ENCODE measurements at places on chromosomes 4 and X.

DNA sequence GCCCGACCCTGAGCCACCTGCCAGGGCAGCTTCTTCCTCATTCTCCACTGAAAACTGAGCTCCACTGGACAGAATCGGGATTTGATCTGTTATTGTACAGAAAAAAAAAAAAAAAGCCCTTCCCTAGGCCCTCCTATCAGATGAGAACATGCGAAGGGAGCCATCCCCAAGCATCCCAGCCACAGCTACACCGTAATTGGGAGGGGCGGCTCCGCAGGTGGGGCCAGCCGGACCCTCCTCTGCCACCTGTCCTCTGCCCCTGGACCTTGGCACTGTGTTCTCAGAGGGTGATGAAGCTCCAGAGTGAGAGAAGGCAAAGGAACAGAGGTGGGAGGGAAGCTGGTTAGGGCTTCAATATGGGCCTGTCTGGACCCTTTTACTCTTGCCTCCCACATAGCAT, 240.0 kb upstream of the PSAPL1 start:
- H3K27me3 ChIP-seq: no peaks in the 10 kb centered on the region
- no peaks in the 10 kb centered on the region for H3K4me1 ChIP-seq
- H3K36me3 ChIP-seq: no peaks in the 10 kb centered on the region

GRCh38 chr4:17941731-17942130, 79.8 kb downstream of the LCORL start:
- H3K27ac ChIP-seq: no peak overlapping the region
- peaks cover 4% of the 10 kb centered on the region for H3K4me1 ChIP-seq
- no peaks in the 10 kb centered on the region for H3K36me3 ChIP-seq

GRCh38 chrX:40145923-40146261, 48.1 kb upstream of the BCOR start:
- H3K36me3 ChIP-seq: no peaks in the 10 kb centered on the region
- peak overlapping the region; percentile 3 for H3K27ac ChIP-seq
- no peaks in the 10 kb centered on the region for H3K27me3 ChIP-seq
- no peak for DNase-seq
- peak overlapping the region; percentile 61 for H3K4me3 ChIP-seq
- peaks cover 37% of the 10 kb centered on the region for H3K4me1 ChIP-seq

GRCh38 chrX:83326539-83326938, 181.6 kb upstream of the POU3F4 start:
- no peaks in the 10 kb centered on the region for H3K36me3 ChIP-seq
- H3K27ac ChIP-seq: no peak overlapping the region
- no peaks in the 10 kb centered on the region for H3K27me3 ChIP-seq

GRCh38 chr4:10716163-10716562, 31.6 kb upstream of the CLNK start:
- H3K4me1 ChIP-seq: no peaks in the 10 kb centered on the region
- no peak overlapping the region for H3K27ac ChIP-seq
- H3K27me3 ChIP-seq: no peaks in the 10 kb centered on the region

- H3K27ac ChIP-seq: no peak overlapping the region
- DNase-seq: no peak
- no peak overlapping the region for H3K4me3 ChIP-seq
- H3K36me3 ChIP-seq: no peaks in the 10 kb centered on the region
These were observed 103.1 kb upstream of the PPP2R3B start for GRCh38 chrX:489820-490219.

GRCh38 chr4:88320780-88321373, 36.5 kb upstream of the PPM1K start:
- no peaks in the 10 kb centered on the region for H3K36me3 ChIP-seq
- H3K27me3 ChIP-seq: no peaks in the 10 kb centered on the region
- H3K27ac ChIP-seq: peak overlapping the region; percentile 51
- DNase-seq: no peak
- H3K4me1 ChIP-seq: peaks cover 6% of the 10 kb centered on the region

DNA sequence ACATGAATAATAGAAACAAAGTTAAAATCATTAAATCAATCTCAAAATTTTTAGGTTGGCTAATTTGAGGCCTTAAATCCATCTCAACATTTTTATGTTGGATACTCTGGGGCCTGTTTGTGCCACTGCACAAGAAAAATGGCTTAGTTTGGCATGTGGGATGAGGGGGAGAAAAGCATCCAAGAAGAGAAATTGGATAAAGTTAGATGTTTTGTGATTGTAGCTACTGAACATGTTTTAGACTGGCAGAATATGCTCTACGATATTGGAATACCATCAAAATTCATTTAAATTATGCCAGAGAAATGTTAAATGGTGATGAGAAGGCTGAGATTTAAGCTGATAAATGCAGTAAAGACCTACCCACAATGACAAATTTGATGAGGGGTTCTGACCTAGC, 376.9 kb downstream of the CXXC4 start:
- H3K36me3 ChIP-seq: no peaks in the 10 kb centered on the region
- H3K4me1 ChIP-seq: no peaks in the 10 kb centered on the region
- no peak overlapping the region for H3K4me3 ChIP-seq
- H3K27ac ChIP-seq: no peak overlapping the region
- H3K27me3 ChIP-seq: no peaks in the 10 kb centered on the region

DNA sequence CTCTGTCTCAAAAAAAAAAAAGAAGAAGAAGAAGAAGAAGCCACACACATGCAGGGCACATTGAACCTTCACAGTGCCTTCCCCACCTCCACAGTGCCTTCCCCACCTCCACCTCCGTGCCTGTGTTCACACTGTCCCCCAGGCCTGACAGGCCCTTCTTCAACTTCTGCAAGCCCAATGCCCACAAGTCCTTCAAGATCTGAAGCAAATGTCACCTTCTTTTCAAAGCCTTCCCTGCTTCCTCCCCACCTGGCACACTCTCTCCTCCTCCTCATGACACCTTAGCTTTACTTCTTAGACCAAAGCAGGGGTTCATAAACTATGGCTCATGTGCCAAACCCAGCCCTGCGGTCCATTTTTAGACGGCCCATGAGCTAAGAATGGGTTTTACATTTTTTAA, 19.9 kb downstream of the ELF4 start:
- no peaks in the 10 kb centered on the region for H3K36me3 ChIP-seq
- peaks cover 29% of the 10 kb centered on the region for H3K4me1 ChIP-seq
- H3K27me3 ChIP-seq: no peaks in the 10 kb centered on the region
- no peak for DNase-seq
- H3K27ac ChIP-seq: no peak overlapping the region
- no peak overlapping the region for H3K4me3 ChIP-seq

GRCh38 chr4:66750273-66750672, 795.0 kb downstream of the CENPC start:
- H3K27ac ChIP-seq: no peak overlapping the region
- H3K36me3 ChIP-seq: no peaks in the 10 kb centered on the region
- H3K27me3 ChIP-seq: no peaks in the 10 kb centered on the region
- H3K4me3 ChIP-seq: no peak overlapping the region

DNA sequence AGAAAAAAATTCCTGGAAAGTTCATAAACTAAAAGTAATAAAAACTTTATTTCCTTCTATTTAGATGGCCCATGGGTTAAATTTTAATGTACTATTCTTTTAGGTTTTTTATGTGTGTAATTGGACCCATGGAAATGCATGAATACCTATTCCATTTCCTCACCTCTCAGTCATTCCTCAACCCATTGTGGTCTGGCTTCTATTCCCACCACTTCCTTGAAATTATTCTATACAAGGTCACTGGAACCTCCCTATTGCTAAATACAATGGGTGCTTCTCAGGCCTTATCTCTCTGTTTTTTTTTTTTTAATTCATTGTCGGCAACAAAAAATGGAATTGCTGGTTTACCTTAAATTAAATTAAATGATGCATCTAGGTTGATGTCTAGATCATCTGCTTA, 17.2 kb downstream of the SLC39A8 start:
- H3K27me3 ChIP-seq: no peaks in the 10 kb centered on the region
- H3K36me3 ChIP-seq: no peaks in the 10 kb centered on the region
- H3K4me1 ChIP-seq: no peaks in the 10 kb centered on the region
- no peak for DNase-seq
- H3K27ac ChIP-seq: no peak overlapping the region
- H3K4me3 ChIP-seq: no peak overlapping the region

- no peak for DNase-seq
- H3K4me3 ChIP-seq: no peak overlapping the region
- no peaks in the 10 kb centered on the region for H3K4me1 ChIP-seq
These were observed 22.9 kb upstream of the PUDP start for GRCh38 chrX:7170898-7171297.

DNA sequence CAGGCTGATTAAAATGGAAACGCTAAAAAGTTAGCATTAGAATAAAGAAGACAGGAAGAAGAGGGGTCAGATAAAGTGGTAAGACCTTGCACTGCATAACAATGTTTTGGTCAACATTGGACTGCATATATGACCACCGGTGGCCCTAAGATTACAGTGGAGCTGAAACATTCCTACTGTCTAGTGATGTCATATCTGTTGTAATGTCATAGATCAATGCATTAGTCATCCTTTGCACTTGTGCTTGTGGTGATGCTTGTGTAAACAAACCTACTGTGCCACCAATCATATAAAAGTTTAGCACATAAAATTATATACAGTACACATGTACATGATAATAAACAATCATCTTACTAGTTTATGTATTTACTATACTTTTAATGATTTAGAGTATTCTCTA, 73.0 kb downstream of the TMEM165 start:
- H3K27ac ChIP-seq: no peak overlapping the region
- H3K4me3 ChIP-seq: no peak overlapping the region
- DNase-seq: no peak
- H3K27me3 ChIP-seq: no peaks in the 10 kb centered on the region

DNA sequence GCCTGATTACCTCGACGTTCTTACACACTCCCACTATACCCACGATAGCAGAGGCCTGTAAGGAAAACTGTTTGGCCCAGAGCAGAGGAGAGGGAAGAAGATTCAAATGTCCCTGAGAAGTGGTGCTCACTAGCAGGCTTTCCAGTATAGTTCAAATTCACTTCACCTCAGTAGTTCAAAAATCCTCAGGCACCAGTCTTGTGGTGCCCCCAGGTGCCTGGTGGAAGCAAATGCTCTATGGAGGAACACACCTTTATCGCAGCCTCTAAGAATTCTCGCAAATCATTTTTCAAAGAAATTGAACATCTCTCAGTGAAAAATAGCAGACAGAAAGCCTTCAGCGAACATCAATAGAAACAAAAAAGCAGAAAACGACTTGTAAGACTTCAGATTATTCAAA, 12.2 kb upstream of the MTMR1 start:
- H3K27me3 ChIP-seq: no peaks in the 10 kb centered on the region
- no peak overlapping the region for H3K4me3 ChIP-seq
- no peaks in the 10 kb centered on the region for H3K36me3 ChIP-seq
- DNase-seq: no peak

- no peak for DNase-seq
- H3K4me3 ChIP-seq: no peak overlapping the region
- no peak overlapping the region for H3K27ac ChIP-seq
- no peaks in the 10 kb centered on the region for H3K27me3 ChIP-seq
- H3K36me3 ChIP-seq: no peaks in the 10 kb centered on the region
- peaks cover 11% of the 10 kb centered on the region for H3K4me1 ChIP-seq
These were observed 199.6 kb downstream of the BCOR start for GRCh38 chrX:39898147-39898546.

- peaks cover 12% of the 10 kb centered on the region for H3K4me1 ChIP-seq
- no peaks in the 10 kb centered on the region for H3K27me3 ChIP-seq
- H3K36me3 ChIP-seq: no peaks in the 10 kb centered on the region
- DNase-seq: no peak
These were observed 36.0 kb downstream of the NOP14 start for GRCh38 chr4:2927016-2927695.

- no peaks in the 10 kb centered on the region for H3K36me3 ChIP-seq
- H3K4me3 ChIP-seq: no peak overlapping the region
- no peaks in the 10 kb centered on the region for H3K27me3 ChIP-seq
- H3K27ac ChIP-seq: no peak overlapping the region
- H3K4me1 ChIP-seq: no peaks in the 10 kb centered on the region
These were observed 255.5 kb downstream of the LDB2 start for GRCh38 chr4:16642897-16643296.

- no peak overlapping the region for H3K27ac ChIP-seq
- no peak overlapping the region for H3K4me3 ChIP-seq
- H3K27me3 ChIP-seq: no peaks in the 10 kb centered on the region
- no peaks in the 10 kb centered on the region for H3K4me1 ChIP-seq
- no peaks in the 10 kb centered on the region for H3K36me3 ChIP-seq
- DNase-seq: no peak
These were observed 81.3 kb upstream of the TRPC5 start for GRCh38 chrX:112163906-112164305.

DNA sequence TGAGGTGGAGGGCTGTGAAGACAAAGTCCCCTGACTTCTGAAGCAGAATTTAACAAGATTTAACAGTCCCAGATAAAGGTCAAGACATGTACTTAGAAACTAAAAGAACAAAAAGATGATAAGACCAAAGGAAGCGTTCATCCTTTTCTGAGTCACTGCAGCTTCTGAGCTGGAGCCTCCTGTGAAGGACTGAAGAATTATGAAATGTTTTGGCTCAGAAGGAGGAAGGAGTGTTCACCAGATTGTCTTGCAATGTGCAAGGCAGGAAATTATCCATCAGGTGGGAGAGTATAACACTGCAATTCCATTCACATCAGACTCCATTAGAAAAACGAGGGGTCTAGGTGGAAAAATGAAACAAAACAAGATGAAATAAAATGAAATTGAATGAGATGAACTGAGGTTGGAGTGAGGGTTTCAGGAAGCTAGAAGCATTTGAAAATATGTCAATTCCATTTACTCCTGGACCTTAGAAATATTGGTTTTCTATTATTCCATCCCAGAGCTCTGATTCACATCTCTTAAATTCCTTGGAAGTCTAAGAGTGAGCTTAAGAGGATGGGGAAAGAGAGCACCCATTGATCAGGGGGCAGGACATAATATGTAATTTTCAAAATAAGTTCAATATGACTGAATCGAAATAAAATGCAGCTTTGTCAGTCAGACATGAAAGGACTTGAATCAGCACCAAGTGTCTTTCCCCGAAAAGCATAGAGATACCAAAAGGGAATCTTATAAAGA, 186.1 kb upstream of the LNX1 start:
- no peaks in the 10 kb centered on the region for H3K27me3 ChIP-seq
- no peak for DNase-seq
- H3K36me3 ChIP-seq: no peaks in the 10 kb centered on the region
- H3K4me1 ChIP-seq: no peaks in the 10 kb centered on the region
- no peak overlapping the region for H3K4me3 ChIP-seq
- H3K27ac ChIP-seq: no peak overlapping the region

- H3K36me3 ChIP-seq: no peaks in the 10 kb centered on the region
- H3K4me1 ChIP-seq: peaks cover 10% of the 10 kb centered on the region
- H3K27me3 ChIP-seq: no peaks in the 10 kb centered on the region
These were observed 620.0 kb downstream of the BCOR start for GRCh38 chrX:39477762-39478120.

DNA sequence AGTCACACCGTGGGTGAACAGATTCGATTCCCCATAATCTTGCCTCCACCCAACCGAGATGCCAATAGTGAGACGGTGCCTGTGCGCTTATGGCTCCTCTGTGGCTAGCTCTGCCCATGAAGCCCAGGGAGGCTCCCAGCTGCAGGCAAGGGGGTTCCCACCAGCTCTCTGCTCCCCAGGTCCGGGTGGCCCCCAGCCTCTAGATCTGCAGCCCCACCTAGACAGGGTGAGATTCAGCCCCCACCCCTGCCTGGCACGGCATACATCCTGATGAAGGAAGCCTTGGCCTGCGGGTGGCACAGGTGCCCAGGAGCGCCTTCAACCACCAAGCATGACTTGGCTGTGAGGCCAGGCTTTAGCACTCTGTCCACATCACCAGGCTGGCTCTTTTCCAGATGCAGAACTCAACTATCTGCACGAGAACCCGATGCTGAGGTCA, 40.6 kb downstream of the WDR1 start:
- no peaks in the 10 kb centered on the region for H3K4me1 ChIP-seq
- H3K4me3 ChIP-seq: no peak overlapping the region
- no peaks in the 10 kb centered on the region for H3K27me3 ChIP-seq
- H3K36me3 ChIP-seq: peaks cover 77% of the 10 kb centered on the region
- H3K27ac ChIP-seq: no peak overlapping the region
- DNase-seq: no peak

- H3K36me3 ChIP-seq: no peaks in the 10 kb centered on the region
- no peak overlapping the region for H3K4me3 ChIP-seq
- no peaks in the 10 kb centered on the region for H3K27me3 ChIP-seq
- DNase-seq: no peak
- H3K4me1 ChIP-seq: no peaks in the 10 kb centered on the region
These were observed 122.8 kb downstream of the TBL1X start for GRCh38 chrX:9587642-9588041.
